ENCODE measurements at places on chromosomes 2 and 18.

DNA sequence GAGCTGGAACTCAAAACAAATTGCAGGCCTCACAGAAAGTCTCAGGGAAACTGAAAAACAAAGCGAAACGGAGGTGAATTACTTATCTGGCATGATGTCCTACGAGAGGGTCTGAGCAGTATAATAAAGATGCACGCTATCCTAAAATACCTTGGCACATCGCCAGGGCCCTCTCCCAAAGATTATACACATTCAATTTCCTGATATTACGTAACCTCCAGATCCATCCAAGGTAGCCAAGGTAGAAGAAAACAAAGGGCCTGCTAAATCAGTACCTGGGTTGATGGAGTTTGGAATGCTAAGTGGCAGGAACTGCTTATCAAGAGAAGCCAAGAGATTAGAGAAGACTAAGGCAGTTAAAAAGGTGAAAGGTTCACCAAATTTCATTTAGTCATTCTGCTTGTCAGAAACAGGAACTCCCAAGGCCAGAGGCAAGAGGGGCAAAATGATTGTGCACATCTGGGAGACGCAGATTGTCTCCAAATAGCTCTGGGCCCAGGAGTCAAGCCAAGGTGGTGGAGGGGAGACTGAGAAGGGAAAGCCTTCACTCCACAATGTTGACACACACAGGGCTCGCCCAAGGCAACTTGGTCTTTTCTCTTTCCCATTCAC, 236.8 kb upstream of the ATP5MC3 start:
- DNase-seq: no peak

DNA sequence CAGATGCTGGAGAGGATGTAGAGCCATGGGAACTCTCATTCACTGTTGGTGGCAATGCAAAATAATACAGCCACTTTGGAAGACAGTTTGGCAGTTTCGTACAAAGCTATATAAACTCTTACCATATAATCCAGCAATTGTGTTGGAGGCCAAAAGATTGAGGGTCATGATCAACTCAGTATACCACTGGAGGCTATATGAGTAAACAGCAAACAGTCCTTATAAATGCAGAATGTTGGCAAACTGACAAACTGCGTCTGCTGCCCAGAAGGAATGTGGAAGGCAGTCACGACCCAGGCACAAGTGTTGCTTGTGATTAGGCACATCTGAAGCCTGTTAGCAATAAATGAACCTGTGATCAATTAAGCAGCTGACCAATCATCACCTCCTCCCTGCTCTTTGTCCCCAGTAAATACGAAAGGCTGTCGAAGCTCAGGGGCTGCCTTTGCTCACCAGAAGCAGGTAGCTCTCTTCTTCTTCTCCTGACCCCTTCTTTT, 98.1 kb upstream of the SPOPL start:
- DNase-seq: no peak

- DNase-seq: peak; percentile 81
These were observed 473.8 kb downstream of the TGIF1 start for GRCh38 chr18:3923750-3924149.

DNA sequence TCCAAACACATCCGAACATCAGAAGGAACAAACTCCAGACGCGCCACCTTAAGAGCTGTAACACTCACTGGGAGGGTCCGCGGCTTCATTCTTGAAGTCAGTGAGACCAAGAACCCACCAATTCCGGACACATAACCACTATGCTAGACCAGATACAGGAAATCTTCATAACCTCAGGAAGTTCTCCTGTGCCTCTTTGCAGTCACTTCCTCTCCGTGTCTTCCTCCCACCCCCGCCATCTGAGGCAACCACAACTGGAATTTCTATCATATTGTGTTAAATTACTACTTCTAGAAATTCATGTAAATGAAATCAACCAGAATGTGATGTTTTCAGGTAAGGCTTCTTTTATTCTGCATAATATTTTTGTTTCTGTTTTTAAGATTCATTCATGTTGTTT, 631.0 kb upstream of the NXPH2 start:
- no peak for DNase-seq

DNA sequence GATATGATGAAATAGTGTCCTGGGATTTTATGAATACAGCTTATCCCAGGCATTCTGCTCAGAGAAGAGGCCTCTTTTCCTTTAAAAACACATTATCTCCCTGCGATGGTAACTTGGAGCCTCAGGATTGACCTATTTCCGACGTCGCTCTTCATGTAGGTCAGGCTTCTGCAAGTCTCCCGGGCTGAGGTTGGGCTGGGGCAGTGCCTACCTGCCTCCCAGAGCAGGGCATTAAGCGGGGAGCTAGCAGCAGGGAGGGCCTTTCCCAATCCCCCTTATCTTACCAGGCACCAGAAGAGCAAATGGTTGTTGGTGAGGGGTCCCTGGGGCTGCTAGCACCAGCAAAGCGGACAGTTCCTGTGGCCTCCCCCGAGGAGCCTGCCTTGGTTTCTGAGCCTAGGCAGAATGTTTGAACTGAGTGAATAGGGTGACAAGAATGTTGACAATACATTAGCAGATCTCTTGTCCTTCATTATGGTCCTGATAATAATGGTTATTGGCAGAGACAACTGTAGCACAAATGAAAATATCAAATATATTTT, 60.2 kb downstream of the TRPM8 start:
- DNase-seq: no peak

DNA sequence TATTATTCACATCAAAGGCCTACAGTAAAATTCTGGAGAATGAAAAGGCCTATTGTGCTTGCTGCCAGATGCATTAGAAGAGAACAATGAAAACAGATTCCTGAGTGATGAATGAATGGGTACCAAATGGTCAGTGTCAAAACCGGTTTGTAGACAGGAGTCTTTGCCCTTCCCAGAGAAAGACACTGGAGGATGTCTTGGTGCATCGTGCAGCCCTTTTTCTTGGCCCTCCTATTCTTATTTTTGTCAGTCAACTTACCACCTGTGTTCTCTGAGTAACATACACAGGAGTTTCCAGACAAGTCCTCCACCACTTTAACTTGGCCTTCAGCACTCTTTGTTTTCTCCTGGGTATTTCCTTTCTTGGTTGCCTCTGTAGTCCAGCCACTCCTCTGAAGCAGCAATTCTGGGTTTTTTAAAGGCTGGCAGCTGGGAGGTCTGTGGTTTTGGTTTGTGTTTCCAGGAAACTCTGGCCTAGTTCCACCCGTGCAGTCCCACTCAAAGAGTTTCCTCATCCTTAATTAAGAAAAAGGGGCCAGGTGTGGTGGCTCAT, 29.4 kb downstream of the PSTPIP2 start:
- DNase-seq: peak; percentile 29

GRCh38 chr18:26656431-26656943, 108.1 kb upstream of the KCTD1 start:
- no peak for DNase-seq

- peak; percentile 30 for DNase-seq
These were observed 2.8 kb downstream of the SP9 start for GRCh38 chr2:174337337-174338146.

DNA sequence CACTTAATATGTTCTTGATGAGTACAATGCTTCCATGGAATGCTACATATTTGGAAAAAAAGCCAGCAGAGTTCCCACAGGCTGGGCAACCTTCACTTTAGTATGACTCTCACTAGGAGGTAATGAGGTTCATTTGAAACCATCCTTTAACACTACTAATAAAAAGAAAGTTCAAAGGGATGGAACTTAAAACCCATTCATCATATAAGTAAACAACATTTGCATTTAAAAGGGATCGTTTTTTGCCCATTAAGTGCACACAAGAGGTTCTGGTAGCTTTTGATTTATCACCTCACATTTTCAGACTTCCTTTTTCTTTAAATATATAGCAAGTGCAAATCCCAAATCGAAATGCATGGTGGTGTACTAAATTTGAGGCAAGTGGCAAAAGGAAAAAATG, 270.8 kb upstream of the DCC start:
- no peak for DNase-seq

DNA sequence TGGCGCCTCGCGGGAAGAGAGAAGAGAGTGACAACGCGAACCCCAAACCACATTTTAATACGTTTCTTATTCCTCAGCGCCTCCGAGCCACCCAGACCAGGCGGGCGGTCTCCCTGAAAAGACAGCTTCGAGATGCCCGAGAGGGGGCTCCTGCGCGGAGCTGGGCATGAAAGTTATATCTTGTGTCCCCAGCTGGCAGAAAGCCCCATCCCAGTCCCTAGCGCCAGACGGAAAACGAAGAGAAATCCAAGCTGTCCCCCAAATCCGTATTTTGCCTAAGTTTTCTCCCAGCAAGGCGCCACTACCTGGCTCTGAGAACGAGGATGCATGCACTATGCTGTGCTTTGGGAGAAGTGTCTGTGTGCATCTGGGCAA, 797 bp downstream of the NXPH2 start:
- DNase-seq: no peak

DNA sequence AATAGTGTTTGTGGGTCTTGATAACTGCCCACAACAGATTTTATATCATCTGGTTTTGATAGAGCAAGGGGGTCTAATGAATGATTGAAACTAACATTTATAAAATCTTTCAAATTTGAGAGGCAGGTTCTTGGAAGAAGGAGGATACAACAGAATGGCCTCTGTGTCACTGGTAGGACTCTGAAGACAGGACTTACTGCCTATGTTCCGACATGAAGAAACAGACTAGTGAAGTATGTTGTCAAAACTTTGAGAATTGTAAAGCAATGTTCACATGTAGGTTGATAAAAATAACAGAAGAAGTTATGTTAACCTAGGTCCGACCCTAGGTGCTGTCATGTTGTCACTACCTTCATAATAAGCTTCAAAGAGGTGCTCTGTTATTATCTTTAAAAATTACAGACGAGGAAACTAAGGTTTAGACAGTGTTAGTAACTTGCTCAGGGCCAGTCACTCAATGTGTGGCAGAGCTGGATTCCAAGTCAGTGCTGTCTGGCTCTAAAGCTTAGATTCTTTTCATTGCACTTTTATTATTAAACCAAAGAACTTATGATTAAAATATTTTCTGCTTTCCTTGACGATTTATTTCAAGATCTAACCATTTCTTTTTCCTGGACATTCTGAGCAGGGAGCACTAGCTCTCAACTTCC, 146.2 kb downstream of the RPIA start:
- DNase-seq: no peak

DNA sequence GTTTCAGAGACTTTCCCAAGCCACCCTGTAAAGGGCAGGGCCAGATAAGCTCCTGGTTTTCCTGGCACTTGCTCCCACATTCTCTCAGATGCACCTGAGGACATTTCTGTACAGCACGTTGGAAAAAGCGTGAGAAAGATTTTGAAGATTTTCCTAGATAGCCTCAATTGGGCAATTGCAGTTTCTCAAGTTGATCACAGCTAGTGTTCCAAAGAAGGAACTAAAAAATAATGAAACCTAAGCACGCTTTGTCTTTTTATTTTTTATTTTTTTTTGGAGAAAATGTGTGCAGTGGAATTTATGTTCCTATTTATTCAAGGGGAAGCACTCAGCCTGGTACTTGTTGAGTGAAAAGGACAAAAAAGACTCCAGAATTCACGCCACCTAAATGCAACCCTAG, 429.1 kb downstream of the RNF144A start:
- DNase-seq: no peak

GRCh38 chr2:12721566-12722446, 5.1 kb downstream of the TRIB2 start:
- DNase-seq: no peak

Measured in kidney tubule cell (primary cell).